ENCODE measurements at places on chromosomes 7 and 10. TPM values are rescaled to one million over a fixed set of nuclear protein-coding genes. Genes with fewer than 3 reads are reported as not detected.

Gene ABCC2
- 0.05 TPM for total RNA-seq

Gene POR
- 205 TPM for total RNA-seq

Gene ATRNL1
- total RNA-seq: 5.6 TPM

Gene GOLGA7B
- total RNA-seq: 0.29 TPM

Gene NKX6-2
- total RNA-seq: not detected

Gene STEAP4
- 0.05 TPM for total RNA-seq

Gene RASA4
- total RNA-seq: 28.4 TPM

Gene AKR1C1
- 60.1 TPM for total RNA-seq

Gene TMEM184A
- total RNA-seq: 2.8 TPM

Gene PPP1R3C
- total RNA-seq: 154 TPM

Gene OR6B1
- not detected for total RNA-seq

Gene HHEX
- 0.11 TPM for total RNA-seq
